ENCODE measurements at places on chromosomes 5 and 9.

- no peak for DNase-seq
Measured at GRCh38 chr9:98231770-98232478, 23.5 kb downstream of the TBC1D2 start.

DNA sequence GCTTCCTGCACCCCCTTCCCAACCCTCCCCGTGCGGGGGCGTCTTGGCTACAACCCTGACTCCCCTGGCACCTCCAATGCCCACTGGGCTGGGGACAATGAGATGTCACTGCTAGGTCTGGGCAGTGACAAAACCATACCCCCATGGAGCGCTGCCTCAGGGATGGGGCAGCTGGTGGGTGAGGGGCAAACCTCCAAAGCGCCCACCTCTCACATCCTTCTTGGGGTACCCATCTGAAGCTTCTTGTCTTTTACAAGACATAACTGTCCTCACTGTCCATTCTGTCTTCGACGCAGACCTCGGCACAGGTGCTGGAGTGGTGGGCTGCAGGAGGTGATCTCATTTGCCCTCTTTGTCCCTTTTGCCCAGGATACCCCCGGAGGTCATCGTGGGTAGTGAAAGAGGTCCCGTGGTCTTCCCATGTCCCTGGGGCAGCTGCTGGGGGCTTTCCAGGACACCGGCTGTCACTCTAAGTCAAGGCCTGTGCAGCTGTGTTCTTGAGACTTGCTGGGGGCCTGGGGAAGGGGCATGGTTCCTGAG is 27.8 kb upstream of the CSF1R start:
- no peak for DNase-seq

GRCh38 chr5:68367287-68367686 is 151.7 kb downstream of the PIK3R1 start:
- no peak for DNase-seq

DNA sequence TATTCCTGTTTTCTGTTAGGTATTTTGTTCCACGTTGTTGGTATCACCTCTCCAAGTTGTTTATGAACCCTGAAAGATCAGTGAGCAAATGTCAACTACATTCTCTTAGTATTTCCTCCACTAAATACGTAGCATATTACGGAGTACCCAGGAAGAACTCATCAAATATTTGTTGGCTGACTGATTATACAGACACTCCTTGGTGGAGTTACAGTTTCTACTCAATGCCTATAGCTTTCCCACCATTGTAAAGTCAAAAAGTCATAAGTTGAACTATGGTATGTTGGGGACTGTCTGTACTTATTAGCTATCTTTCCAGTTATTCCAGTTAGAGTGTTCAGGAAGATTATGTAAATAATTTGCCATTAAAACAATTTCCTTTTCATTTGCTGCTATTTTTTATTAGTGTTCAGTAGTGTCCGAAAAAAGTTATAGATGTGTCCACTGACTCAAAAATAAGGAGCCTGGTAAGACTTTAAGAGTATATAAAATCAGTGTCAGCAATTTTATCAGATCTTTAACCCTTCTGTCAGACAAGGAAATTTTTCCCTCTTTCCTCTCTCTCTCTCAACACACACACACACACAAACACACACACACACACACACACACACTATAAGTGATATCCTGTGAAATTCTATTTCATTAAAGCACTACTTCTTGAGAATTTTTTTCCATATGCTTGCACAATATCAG is 6.8 kb upstream of the APBA1 start:
- DNase-seq, result no peak

DNA sequence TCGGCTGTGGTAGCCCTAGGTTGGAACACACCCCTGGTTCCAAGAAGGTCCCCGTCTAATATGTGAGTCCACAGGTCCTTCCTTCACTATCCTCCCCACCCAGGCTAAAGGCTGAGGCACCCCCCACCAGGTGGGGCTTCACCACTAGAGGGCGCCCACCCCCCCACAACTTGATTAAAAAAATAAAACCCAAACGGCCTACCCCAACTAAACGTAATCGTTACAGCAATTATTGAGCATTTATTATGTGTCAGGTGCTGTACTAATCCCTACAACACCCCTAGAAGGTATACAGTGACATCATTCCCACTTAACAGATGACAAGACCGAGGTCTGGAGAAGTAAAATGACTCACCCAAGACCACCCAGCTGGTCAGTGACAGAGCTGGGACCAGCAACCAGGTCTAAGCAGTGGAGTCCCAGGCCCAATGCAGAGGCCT is 65.0 kb downstream of the FGF18 start:
- no peak for DNase-seq

- no peak for DNase-seq
Measured at GRCh38 chr5:144944936-144945335, 774.3 kb downstream of the KCTD16 start.

GRCh38 chr5:78377718-78378105 is 17.3 kb downstream of the SCAMP1 start:
- DNase-seq, result no peak

DNA sequence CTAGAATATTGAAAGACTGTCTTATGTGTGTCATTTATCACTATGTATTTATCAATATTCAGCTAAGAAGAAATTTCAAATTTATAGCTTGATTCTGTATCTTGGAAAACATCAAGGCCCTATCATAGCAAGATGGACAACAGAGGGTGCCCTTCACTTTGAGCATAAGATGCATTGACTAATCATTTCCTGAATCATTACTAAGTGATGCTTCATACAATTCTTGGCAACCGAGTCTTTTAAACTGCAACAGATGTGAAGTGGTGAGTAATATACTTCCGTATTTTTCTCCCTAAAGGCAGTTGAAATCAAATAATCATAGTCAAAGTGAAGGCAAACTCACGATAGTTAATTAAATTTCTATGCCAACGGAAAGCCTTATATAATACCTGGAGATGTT is 318.6 kb upstream of the RGMB start:
- no peak for DNase-seq

- DNase-seq, result no peak
Measured at GRCh38 chr9:75001719-75002421, 26.2 kb downstream of the CARNMT1 start.

GRCh38 chr5:116518423-116518822 is 56.2 kb downstream of the SEMA6A start:
- no peak for DNase-seq

GRCh38 chr9:75447281-75447680 is 359.0 kb downstream of the OSTF1 start:
- DNase-seq, result no peak

- DNase-seq, result no peak
Measured at GRCh38 chr5:80740999-80741398, 86.2 kb upstream of the DHFR start.

- no peak for DNase-seq
Measured at GRCh38 chr5:113061846-113062780, 85.5 kb downstream of the DCP2 start.

- DNase-seq, result no peak
Measured at GRCh38 chr5:127959152-127959764, 124.3 kb upstream of the SLC12A2 start.

DNA sequence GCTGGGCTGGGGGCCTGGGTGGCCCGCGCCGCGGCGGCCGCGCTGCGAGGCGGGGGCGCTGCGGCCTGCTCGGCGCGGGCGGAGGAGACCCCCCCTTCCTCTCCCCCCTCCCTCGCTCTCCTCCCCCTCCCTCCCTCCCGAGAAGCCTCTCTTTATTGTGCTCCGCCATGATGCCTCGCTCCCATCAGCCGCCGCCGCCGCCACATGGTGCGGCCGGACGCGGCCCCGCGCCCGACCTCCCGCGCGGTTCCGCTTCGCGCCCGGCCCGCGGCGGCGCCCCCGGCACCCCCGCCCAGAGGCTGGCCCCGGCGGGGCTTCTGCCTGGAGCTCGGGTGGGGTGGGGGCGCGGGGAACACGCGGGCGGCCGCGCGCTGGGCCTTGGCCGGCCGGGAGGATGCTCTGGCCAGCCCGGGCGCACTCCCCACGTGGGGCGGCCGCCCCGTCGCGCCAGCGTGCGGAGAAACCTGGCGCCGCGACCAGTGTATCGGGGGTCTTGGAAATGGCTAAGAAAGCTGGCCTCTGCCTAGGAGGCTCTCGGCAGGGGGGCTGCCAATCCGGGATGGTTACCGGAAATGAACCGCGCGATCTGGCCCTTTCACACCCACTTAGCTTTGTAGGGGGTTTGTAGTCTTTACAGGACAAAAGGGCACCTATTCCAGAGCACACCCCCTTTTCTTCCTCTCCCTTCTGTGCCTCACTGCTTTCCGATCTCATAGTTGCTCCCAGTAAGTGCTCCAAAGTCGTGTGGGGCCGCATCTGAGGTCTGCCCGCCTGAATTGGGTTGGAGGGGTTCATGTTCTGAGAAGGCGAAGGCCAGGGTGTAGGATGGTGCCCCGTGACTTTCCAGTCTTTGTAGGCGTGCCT is 1.0 kb downstream of the SET start:
- DNase-seq, result no peak

DNA sequence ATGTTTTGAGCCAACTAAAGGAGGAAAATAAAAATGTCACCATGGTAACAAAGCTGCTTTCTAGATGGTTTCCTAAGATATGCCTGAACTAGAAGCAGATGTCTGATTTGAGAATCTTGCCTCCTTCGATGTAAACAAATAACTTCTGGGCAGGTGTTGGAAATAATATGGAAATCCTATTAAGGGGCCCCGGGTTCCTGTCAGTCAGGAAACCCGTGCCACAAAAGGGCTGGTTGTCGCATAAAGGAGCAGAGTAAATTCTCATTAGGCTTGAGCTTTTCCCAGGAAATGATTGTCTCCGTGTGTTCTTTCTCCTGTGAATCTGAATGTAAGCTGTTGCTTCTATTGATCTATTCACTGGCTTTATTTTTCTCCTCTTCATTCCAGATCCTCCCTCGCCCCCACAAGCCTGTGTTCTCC is 90.8 kb downstream of the TLE4 start:
- no peak for DNase-seq
